ENCODE measurements at places on chromosomes 5 and 9.

- DNase-seq, result no peak
Measured at GRCh38 chr5:96854067-96854466, 22.2 kb upstream of the ERAP2 start.

DNA sequence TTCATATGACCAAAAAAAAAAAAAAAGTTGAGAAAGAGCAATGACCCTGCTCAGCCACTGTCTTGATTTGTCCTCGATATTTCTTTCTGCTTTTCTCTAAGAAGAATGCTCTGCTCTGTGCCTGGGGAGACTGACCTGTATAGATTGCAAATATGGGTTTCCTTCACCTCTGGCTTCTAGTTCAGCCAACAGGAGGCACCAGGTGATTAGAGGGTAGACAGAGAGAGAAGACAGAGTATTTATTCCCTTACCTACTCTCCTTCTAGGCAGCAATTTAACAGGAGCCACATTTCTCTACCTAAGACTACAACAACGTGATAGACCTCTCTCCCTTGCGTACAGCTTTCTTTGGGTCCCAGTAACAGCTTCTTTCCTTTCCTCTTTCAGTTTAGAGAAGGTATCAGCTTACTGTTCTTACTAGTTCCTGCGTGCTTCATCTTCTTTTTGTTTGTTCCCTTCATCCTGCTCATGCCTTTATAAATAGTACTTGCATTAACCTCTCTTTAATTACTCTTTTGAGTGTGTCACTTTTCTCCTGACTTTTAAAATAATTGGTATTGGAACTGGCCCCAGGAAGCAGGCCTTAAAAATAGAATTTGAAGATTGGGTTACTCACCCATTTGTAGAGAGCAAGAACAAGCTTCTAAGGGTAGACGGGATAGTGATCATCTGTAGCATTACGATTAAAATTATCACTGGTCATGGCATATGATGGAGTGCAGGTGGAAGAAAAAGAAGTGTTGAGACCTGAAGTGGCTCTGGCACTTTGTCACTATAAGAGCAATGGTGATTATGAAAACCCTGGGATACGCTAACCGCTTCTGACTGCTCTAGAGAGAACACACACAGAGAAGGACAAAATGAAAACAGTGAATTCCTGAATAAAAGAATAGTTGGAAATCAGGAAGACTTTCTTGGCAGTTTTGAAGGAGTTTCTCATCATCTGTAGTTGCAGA is 161.2 kb upstream of the FSTL4 start:
- DNase-seq, result no peak

DNA sequence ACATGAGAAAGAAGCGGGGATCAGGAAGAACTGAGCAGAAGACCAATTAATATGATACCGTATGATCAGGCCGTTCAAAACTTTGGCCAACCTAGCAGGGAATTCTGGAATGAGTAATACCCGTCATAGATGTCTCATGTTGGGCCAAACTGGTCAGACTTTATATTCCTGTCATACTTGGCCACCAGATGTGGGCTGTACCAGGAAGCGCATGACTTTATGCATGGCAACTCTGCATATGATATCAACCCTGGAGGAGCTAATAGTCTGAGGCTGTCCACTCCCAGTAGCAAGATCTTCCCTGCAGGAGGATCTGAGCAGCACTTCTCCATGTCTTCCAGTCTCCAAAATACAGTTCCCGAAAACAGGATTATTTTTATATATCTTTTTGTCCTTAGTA is 68.5 kb upstream of the NAA35 start:
- DNase-seq, result no peak

DNA sequence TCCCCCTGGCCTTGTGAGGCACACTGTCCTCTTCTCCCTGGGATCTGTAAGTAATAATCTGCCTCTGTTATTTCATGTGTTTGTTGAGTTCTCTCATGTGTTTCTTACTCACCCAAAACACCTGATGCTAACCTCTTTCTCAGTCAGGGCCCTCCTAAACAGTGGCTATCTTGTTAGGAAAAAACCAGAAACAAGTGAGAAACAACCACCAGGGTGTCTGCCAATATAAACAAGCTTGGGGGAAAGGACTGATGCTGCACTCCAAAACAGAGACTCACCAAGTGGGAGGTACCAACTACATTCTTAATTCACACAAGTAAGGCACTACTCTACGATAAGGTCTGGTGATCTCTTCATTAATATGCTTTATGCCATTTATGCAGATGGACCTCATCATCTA is 564.4 kb downstream of the SEMA5A start:
- no peak for DNase-seq

DNA sequence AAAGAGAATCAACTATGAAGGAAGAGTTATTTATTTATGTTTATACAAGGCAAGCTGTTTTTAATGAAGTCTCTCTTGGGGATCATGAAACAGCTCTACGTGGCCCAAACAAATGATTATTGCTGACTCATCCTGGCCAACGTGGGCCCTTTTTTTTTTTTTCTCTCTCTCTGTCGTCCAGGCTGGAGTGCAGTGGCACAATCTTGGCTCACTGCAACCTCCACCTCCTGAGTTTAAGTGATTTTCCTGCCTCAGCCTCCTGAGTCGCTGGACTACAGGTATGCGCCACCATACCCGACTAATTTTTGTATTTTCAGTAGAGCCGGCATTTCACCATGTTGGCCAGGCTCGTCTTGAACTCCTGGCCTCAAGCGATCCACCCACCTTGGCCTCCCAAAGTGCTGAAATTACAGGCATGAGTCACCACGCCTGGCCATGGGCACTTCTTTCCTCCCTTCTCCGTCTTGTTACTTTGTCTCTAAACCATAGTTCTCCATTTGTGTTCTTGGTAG is 98.3 kb downstream of the BASP1 start:
- DNase-seq, result no peak

- DNase-seq, result peak; percentile 38
Measured at GRCh38 chr9:128068386-128069205, 564 bp downstream of the SLC25A25 start.

- DNase-seq, result no peak
Measured at GRCh38 chr9:33835625-33836260, 18.8 kb downstream of the UBE2R2 start.

DNA sequence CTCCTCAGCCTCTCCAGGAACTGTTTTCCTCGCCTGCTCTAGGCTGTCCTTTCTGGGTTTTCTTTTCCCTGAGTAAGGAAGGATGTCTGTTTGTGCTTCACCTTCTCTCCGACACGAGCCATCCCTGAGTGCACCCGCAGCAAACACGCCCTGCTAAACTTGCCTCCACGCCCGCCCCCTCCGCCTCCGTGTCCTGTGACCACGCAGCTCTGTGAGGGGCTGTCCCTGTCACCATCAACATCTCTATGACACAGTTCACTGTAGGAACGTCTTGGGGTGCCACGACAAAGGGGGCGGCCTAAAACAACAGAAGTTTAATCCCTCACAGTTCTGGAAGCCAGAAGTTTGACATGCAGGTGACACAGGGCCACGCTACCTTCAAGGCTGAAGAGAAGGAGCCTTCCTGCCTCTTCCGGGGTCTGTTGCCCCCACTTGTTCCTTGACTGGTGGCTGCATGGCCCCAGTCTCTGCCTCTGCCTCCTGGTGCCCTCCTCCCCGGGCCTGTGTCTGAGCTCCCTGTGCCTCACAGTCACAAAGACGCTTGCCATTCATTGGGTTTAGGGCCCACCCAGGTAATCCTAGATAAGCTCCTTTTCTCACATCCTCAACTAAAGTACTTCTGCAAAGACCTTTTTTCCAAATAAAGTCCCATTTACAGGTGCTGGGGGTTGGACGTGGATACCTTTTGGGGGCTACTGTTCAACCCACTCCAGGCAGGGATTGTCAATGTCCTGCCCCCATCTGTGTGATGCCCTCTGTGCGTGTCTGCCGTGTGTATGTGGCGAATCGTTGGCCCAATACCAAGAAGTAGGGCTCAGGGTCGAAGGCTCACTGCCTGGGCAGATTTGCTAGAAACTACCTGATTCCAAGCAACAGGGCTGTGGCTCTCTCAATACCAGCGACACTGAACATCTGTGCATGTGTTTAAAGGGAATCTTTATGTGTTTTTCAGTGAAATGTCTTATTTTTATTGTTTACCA is 39.7 kb downstream of the IRX2 start:
- no peak for DNase-seq

GRCh38 chr5:72417333-72418062 is 89.7 kb downstream of the ZNF366 start:
- DNase-seq, result no peak

DNA sequence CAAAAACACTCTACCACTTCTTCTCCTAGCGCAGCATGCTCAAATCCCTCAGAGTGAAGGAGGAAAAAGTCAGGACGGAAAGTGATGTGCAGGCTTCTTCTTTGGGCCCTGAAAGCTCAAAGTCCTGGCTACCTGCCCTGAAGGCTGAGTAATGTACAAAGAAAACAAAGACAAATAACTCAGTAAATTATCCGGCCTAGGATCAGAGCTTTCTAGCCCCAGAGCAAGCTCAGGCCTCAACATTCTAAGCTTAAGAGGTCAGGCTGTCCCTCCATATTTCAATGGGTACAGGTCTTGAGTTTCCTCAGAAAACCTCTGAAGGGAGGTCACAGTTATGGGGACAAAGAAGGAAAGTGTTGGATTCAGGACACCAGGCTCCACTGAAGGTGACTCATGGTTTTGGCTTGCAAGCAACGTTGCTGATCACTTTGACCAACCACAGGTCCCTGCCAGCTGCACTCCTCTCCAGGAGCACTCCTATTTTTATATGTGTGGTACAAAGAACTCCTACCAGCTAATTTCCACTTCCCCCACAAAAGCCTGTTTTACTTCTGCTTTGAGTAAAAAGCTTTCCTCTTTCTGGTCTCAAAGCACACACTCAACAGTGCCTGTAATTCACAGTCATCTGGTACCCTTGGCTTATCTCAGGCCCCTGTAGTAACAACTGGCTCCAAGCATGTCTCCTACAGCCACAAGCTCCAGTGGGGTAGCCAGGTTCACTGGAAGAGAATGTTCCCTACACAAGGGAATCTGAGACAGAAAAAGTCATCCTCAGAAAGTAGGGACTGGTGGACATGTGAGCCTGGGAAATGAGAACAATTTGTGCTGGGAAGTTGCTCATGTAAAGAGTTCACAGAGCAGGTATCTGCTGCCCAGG is 115.7 kb downstream of the UGCG start:
- no peak for DNase-seq

- no peak for DNase-seq
Measured at GRCh38 chr9:100294341-100294740, 58.4 kb downstream of the TEX10 start.

DNA sequence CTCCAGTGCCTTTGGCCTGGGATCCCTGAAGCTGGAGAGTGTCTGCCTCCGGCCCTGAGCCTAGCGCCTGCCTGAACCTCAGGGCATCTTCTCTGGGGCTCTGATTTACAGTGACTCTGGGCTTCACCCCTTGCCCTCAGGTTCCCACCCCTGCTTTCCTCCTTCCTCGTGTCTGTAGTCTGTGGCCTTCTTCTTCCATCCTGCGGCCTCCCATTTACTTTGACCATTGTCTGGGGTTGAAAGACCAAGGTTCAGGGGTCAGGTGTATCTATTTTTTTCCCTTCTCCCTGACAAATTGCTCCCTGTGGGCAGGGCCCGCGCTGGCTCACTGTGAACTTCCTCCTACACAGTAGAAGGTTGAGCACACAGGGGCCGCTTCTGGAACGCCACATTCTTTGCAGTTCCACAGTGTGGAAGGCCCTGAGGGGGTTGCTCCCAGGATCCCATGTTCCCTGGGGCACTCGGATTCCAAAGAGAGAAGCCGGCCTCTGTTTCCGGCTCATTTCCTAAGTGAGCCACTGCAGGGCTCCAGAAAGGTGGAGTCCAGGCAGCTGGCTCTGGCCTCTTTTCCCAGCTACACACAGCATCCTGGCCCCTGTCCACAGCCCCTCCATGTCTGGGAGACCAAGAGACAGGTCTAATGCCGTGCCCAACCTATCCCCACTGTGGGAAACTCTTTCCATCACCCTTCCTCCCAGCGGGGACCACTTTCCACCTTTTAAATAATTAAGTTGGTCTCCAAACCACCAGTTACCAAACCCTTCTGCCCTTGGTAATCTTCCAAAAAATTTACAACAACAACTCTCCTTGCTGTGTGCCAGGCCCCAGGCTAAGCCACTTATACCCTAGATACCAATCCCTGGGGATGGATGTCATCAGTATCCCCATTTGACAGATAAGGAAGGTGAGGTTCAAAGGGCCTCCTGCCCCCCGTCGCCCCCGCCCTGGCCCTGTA is 140.3 kb upstream of the IER5L start:
- no peak for DNase-seq

GRCh38 chr5:72611118-72611730 is 104.0 kb upstream of the ZNF366 start:
- no peak for DNase-seq
